ENCODE measurements at places on chromosomes 4 and X. TPM values are rescaled to one million over a fixed set of nuclear protein-coding genes. Genes with fewer than 3 reads are reported as not detected.
A peak's percentile ranks its signal among the peaks of the same experiment; 100 is the strongest.

The ADH1C gene
- total RNA-seq, result not detected

DNA sequence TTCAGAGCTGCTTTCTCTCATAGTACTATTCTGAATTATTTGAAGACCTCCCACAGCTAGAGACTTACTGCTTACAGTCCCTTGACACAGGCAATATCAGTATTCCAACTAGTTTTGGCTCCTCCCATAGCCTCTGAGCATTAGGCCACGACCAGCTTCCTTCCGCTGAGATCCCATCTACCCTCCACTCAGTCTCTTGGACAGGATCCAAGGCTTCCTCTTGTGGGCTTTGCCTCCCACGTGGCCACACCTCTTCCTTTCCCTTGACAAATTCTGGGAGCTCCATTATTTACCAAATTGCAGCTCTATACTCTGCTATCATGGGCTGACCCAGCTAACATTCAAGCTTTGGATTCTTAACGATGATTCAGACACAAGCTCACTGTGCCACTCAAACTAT, 470.4 kb upstream of the GALNT7 start:
- no peak for DNase-seq

The SMC1A gene
- total RNA-seq, result 28.3 TPM

GRCh38 chr4:168541266-168541953, 44.6 kb downstream of the PALLD start:
- DNase-seq, result no peak

GRCh38 chrX:56029188-56029587, 203.0 kb upstream of the KLF8 start:
- no peak for DNase-seq

DNA sequence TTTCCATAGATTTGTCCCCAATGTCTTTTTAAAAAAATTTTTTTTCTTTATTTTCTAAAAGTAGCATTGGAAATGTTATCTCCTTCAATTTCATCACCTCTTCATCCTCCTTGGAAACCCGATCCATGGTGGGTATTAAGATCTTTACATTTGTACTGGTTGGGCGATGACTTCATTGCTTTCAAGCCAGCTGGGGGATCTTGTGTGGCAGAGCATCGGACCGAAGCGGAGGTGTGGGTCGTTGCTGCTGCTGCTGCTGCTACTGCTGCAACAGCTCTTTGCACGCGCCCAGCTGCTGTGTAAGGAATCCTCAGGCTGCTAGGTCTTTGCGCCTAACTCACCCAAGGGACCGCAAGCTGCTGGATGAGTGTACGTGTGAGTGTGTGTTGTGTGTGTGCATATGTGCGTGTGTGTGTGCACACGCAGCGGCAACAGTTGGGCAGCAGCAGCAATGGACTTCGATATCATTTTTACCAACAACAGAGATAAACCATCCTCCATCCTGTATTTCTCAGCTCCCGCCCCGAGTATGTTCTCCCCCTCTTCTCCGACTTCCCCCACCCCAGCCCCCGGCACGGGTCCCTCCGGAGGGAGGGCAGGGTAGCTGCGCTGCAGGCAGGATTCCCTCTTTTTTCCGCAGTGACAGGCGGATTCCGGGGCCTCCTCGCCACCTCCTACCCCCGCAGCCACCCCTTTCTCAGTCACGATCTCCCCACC, 768 bp upstream of the CDKL5 start:
- peak; percentile 37 for DNase-seq

GRCh38 chr4:7756561-7757355, 182.9 kb downstream of the AFAP1 start:
- DNase-seq, result no peak

DNA sequence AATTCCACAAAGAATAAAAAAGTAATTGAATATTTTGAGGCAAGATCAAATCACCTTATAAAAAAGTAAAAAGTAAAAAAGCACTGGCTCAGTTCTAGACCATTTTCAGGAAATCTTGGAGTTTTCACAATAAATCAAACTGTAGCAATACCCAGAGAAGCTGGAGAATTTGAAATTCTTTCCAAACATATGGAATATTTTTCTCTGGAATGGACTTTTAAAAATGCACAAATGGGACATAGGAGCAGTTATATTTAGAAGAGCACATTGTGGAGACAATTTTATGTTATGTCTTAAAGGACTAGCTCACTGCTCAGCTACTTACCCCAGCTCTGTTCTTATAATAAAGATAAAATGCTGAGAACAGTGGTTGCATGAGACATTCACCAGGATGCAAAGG, 211.9 kb upstream of the KIT start:
- no peak for DNase-seq

- no peak for DNase-seq
These were observed 23.7 kb downstream of the SULT1E1 start for GRCh38 chr4:69836287-69836686.

GRCh38 chrX:118383120-118383519, 37.2 kb downstream of the WDR44 start:
- no peak for DNase-seq

Measured in H7 (cell line).